Endothelial cell (in vitro differentiated cells): ENCODE measurements at places on chromosomes 12 and 14.

GRCh38 chr12:122799641-122800243 is 25.4 kb downstream of the CCDC62 start:
- no peak for DNase-seq

DNA sequence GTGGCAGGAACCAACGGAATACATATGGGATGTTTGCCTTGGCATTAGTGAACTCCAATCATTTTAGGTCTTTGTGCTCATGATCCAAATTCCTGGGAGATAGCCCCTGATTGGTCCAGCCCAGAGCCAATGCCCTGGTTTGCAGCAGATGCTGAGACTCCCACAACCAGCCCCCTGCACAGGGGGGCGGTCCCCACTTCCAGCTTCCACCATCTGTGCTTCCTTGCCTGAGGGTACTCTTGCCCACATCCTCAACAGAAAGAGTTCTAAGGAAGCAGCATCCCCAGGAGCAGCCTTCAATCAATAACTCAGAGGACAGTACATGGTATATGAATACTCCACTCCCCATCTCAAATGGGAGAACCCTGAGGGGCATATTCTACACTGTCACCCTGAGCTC is 39.7 kb upstream of the FICD start:
- no peak for DNase-seq

DNA sequence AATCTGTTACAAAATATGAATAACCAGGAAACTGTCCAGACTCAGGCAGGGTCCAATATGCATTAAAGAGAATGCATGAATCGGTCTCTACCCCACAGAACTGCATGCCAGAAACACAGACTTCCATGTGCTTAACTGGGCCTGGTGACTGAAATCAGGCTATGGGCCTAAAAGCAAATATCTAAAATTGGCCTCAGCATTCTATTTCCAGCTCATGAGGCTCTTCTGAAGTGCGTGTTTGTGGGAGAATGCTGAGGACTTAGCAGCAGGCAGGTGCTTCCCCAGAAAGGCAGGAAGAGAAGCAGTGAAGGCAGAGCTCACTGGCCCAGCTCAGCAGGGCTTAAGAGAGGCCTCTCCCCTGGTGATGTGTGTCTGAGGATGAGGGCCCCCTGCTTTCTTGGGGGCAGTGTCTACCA is 48.5 kb downstream of the ADGRD1 start:
- no peak for DNase-seq

DNA sequence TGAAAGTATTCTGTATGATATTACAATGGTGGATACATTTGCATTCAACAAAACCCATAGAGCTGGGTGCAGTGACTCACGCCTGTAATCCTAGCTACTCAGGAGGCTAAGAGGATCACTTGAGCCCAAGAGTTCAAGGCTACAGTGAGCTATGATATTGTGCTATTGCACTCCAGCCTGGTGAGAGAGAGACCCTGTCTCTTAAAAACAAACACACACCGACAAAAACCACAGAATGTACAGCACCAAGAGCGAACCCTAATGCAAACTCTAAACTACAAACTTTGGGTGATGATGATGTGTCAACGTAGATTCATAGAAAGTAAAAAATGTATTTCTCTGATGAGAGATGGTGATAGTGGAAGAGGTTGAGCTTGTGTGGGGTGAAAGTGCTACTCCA is 8.6 kb downstream of the CAPRIN2 start:
- no peak for DNase-seq

DNA sequence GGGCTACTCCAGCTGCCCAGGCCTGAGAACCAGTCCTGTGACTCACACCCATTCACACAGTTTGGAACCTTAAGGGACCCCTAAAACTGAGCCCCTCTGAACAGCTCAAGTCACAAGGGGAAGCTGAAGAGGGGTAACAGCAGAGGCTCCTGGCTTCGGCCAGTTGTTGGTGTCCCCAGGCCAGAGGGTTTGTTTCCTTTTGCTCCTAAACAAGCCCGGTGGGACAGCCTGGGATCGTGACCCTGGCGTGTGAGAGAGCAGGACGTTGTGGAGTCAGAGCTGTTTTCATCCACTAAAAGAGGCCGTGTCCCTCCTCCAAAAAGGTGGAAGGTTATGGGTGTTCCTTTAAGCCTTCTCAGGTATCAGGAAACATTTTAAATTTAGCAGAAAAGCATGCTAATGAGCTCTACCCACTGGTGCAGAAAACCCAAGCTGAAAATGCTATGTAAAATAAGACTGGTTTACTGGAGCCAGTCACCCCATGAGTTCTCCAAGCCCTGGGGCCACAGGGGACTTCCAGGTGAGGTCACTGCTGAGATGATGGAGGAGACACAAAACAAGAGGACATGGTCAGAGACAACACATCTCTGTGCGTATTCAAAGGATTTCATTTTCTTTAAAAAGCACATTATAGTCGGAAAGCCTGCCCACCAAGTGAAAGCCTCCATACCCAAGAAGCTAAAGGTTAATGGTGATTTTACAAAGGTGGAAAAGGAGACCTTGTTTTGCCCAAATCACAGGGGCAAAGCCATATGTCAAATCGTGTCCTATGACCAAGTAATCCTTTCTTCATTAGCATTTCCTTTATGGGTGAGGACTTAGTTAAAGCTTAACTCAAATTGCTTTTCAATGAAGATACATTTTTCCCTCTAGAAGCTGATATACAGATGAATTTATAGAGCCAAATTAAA is 14.1 kb downstream of the PRKAB1 start:
- DNase-seq, result no peak

DNA sequence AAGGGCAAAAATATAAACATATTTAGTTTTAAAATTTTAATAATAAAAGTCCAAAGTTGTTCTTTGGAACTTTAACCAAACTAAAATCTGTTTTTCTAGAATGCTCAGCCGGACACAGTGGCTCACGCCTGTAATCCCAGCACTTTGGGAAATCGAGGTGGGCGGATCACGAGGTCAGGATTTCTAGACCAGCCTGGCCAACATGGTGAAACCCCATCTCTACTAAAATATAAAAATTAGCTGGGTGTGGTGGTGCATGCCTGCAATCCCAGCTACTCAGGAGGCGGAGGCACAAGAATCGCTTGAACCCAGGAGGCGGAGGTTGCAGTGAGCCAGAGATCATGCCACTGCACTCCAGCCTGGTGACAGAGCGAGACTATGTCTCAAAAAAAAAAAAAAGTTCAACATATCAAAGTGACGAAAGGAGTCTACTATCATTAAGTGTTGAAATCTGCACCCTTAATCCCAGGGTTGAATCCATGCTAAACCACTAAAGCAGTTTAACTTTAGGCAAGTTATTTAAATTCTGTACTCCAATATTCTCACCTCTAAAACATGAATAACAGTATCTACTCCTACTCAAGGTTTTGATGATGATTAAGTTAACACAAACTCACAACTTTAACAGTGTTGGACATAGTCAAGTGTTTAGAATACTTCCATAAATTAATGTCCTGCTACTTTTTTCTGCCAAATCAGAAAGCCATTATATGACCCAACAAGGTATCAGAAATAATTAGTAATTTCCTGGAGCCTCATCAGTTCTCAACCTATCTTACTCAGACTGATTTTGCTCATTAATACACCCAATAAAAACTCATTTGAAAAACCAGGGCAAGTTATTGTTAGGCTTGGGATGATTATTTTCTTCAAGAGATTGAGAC is 11.0 kb downstream of the HNRNPC start:
- no peak for DNase-seq

GRCh38 chr12:124561231-124561630 is 6.2 kb downstream of the NCOR2 start:
- DNase-seq, result no peak

GRCh38 chr12:66683073-66683472 is 4.2 kb upstream of the GRIP1 start:
- no peak for DNase-seq

GRCh38 chr14:65606460-65606859 is 193.9 kb downstream of the FUT8 start:
- no peak for DNase-seq
